Astrocyte of the cerebellum (primary cell): ENCODE measurements at places on chromosomes 6 and 20.

- no peak for DNase-seq
These were observed 209.0 kb upstream of the CITED2 start for GRCh38 chr6:139583420-139583819.

GRCh38 chr6:134474955-134475354 lies 157.0 kb upstream of the SGK1 start:
- DNase-seq, result no peak

- no peak for DNase-seq
These were observed 34.6 kb downstream of the KCNS1 start for GRCh38 chr20:45066372-45066771.

- no peak for DNase-seq
These were observed 30.1 kb downstream of the CITED2 start for GRCh38 chr6:139344186-139344963.

- DNase-seq, result no peak
These were observed 58.4 kb upstream of the ARID1B start for GRCh38 chr6:156718647-156719394.

GRCh38 chr20:50388733-50389437 lies 121.3 kb upstream of the PTPN1 start:
- DNase-seq, result no peak

- no peak for DNase-seq
These were observed 780 bp downstream of the TFAP2A start for GRCh38 chr6:10413850-10414738.

DNA sequence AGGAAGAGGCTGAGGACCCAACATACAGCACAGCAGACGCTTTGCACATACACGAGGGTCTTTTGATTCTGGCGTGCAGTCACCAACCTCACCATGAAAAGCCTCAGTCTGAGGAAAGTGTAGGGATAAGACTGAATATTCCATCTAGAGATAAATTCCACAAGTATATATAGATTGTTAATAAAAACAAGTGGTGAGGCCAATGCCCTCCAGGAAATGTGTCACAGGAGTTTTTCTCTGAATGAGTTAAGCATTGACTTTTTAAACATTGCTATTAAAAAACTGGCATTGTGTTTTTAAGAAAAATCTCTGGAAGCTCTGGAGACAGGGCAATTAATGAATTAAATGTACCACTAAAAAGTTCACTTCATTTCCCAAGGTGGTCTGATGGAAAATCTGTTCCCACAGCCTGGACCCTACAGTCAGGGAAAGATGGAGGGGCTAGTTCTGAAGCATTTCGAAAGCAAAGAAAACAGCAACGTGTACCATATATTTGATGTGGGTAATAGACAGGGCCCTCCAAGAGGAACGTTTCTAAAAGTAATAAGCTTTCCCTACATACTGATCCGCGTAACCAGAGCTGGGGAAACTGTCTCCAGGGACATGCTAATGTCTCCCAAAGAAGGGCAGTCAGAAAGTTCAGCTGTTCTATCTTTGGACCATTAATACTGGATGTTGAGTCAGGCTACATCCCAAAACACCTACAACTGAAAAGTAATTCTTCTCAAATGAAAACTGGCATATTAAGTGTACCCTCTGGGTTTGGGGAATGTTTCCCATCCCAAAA lies 301.1 kb downstream of the FOXC1 start:
- DNase-seq, result no peak

DNA sequence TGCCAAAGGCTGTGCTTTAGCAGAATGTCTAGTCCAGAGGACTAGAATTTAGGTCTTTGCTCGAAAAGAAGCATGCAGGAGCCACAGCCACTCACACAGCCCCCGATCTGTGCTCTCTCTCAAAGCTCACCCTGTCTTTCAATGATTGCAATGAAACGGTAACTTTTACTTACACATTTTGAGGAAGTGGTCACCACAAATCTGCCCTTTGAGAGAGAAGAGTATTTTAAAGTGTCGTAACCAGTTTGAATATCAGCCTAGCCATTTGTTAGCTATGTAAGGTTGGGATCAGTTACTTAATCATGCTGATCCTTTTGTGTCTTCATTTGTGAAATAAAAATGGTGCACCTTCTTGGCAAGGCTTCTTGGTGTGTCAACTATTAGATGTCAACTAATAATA lies 209.0 kb downstream of the TFAP2A start:
- DNase-seq, result no peak

DNA sequence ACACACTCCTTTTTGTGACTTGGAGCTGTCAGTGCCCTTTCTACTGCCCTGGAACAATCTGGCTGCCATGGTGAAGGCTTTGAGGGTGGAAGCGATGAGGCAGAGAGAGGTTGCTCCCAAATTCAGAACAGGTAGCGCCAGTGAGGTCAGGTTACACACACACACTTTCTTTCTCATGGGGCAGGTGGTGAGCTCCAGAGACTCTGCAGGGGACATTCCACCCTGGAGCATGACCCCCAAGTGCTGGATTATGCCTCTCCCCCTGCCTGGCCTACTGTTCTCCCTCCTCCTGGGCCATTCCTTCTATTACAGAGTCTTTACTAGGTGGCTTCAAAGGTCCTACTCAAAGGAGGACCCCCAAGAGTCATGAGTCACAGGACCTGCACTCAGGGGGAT lies 98.0 kb downstream of the EYA2 start:
- DNase-seq, result no peak

GRCh38 chr6:162856885-162857284 lies 129.1 kb downstream of the PACRG start:
- DNase-seq, result peak; percentile 90

DNA sequence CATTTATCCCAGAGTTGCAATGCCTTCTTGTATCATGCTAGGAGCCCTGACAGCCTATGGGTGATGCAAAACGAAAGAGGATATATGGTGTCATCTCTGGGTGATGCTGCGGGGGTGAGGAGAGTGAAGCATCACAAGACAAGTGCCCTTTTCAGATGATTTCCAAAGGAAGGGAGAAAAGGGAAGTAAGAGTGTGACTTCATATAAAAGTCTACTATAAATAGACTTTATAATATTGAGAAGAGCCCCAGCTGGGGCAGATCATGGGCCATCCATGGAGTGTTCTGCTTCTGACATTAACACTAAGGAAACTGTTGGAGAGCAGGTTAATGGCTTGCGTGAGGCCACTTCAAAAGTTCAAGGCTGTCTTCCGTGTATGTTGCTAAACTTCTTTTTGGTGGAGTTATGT lies 4.4 kb downstream of the CD83 start:
- DNase-seq, result no peak

GRCh38 chr20:46894579-46894958 lies at the start of gene EYA2:
TSS of gene EYA2 (plus strand) at chr20:46894843. CDS start at chr20:46990011, 95,168 bp downstream.
- DNase-seq, result no peak

DNA sequence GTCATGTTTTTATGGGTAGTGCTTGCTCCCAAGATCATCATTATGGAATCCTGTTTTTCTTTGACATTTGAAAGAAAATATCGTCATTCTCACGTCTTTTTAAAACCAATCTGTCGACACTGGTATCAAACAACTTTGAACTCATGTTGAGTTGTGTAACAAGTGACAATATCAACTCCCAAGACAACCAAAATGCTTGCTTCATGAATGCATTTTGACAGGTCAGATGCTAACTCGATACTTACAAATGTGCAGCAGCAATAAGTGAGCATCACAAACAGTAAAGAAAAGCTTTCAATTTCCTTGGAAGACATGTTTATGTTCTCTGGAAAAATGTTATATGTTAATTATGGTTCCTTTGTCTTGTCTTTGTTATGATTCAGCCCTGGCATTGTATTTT lies 125.9 kb downstream of the EPHA7 start:
- DNase-seq, result no peak
